AML-193 (cell line): ENCODE measurements at places on chromosomes 1 and 21.

DNA sequence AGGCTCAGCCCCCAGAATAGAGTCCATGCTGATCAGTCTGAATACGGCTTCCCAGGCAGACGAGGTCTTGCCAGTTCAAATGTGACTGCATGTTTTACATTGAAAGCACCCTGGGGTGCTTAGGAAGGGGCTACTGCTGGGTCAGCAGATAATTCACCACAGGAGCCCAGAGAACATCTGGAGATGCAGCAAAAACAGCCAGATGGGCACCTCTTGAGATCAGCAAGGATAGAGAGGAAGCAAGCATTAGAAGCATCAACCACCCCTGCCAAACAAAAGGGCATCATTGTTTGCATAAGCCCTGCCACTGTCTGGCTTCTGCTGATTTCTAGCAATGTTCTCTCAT lies 403.1 kb downstream of the RRAGC start:
- no peak for DNase-seq

GRCh38 chr1:236685917-236686814 lies at the start of gene ACTN2:
ACTN2 (plus strand) TSS chr1:236686499; CDS start chr1:236686674, 175 bp downstream.
- no peak for DNase-seq

DNA sequence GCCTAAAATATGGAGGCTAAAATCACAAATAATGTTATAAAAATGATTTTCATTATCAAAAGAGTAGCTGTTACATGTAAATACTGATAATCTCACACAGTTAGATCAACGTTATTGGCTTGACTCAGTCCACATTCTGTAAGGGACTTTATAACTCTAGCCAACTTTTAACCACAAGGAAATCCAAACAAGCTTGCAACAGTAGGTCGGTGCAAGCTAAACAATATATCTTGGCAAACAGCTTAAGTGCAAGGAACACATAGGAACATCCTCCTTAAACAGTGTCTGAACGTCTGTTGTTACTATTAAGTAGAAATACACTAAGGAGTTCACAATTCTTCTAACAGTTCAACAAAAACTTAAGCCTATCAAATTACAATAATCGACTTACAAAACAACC lies 126.7 kb downstream of the EIF4G3 start:
- DNase-seq: no peak

DNA sequence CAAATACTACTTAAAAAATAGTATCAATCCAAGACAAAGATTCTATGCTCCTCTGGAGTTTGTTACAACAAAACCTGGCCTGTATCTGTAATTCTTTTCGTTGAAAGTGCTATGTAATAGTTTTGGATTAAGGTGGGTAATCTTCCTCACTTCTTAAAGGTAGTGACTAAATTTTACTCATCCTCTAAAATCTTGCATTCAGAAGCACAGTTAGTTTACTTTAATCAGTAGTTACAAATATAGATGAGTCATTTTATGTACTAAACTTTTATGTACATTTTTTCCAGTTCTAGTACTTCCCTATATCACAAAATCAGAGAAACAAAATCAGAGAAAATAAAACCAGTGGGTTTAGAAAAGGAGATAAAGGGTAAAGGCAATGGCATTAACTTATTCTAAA lies 51.3 kb downstream of the ZNHIT6 start:
- DNase-seq: no peak

DNA sequence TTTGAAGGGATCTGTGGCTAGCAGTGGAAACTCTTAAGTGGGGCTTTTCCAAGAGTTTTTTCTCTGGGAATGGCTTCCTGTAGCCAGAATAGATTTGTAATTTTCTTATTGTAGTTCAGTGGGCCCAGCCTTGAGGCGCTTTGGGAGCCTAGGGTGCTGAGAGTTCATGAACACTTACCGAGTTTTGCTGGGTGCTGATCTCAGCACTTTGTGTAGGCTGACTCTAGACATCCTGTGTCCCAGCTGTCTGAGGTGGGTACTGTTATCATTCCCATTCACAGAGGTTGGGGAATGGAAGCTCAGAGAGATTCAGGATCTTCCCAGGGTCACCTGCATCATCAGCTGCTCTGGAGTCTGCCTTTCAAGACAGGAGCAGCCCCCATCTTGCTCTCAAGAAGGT lies 7.0 kb downstream of the PPFIA4 start:
- DNase-seq: no peak

DNA sequence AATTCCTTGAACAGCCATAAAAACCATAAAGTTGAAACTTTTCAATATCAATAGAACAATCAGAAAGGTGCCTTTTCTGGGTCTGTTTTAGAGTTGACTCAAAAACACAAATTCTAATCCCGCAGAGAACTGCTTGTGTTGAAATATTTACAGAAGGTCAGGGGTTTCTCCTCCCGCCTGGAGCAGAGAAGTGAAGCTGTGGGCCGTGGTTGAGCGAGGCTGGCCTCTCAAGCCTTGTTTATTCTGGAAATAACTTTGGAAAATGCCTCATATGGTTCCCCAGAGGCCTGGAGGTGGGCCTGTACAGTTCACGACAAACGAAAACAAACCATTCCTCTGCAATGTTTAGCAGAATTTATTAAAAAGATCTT lies 90.8 kb upstream of the ERRFI1 start:
- no peak for DNase-seq

GRCh38 chr21:40568807-40569206 lies 278.2 kb downstream of the DSCAM start:
- DNase-seq: no peak

GRCh38 chr1:76640092-76640491 lies 227.2 kb upstream of the ST6GALNAC5 start:
- peak; percentile 7 for DNase-seq

GRCh38 chr1:161177936-161178244 lies 583 bp upstream of the B4GALT3 start:
- no peak for DNase-seq

- DNase-seq: no peak
These were observed 9.8 kb upstream of the OLFML2B start for GRCh38 chr1:162033428-162033827.

DNA sequence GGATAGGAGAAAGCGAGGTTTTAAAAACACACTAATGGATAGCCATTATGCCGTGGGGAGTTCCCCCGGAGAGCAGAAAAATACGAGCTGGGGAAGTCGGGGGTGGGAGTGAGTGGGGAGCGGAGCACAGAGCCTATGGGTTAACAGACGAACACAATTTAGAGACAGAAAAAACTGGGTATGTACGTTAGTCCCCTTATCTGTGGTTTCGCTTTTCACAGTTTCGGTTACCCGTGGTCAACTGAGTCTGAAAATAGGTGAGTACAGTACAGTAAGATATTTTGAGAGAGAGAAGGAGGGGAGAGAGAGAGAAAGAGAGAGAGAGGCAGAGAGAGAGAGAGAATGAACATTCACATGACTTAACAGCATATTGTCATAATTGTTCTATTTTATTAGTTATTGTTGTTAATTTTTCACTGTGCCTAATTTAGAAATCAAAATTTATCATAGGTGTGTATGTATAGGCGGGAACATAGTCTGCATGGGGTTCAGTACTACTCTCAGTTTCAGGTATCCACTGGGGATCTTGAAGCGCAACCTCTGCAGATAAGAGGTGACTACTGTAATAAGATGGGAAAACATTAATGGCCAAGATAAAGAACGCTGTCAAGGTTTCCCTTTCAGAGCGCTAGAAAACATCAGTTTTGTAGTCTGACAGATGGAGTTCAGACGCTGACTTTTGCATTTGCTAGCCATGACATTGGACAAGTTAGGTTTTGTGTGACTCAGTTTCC lies 125.6 kb upstream of the LMO4 start:
- DNase-seq: no peak

- no peak for DNase-seq
These were observed 117.5 kb downstream of the TGFB2 start for GRCh38 chr1:218462587-218462986.
